ENCODE measurements at places on chromosomes 11 and 22.
A peak's percentile ranks its signal among the peaks of the same experiment; 100 is the strongest.

GRCh38 chr11:20790622-20791021 is 121.2 kb downstream of the NELL1 start:
- no peak for DNase-seq

DNA sequence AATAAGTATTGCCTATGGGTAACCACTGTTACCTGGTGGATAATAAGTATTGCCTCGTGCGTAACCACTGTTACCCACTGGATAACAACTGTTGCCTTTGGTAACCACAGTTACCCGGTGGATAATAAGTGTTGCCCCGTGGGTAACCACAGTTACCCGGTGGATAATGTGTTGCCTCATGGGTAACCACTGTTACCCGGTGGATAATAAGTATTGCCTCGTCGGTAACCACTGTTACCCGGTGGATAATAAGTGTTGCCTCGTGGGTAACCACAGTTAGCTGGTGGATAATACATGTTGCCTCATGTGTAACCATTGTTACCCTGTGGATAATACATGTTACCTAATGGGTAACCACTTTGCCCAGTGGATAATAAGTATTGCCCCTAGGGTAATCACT is 9.8 kb upstream of the NXPE4 start:
- DNase-seq: no peak

DNA sequence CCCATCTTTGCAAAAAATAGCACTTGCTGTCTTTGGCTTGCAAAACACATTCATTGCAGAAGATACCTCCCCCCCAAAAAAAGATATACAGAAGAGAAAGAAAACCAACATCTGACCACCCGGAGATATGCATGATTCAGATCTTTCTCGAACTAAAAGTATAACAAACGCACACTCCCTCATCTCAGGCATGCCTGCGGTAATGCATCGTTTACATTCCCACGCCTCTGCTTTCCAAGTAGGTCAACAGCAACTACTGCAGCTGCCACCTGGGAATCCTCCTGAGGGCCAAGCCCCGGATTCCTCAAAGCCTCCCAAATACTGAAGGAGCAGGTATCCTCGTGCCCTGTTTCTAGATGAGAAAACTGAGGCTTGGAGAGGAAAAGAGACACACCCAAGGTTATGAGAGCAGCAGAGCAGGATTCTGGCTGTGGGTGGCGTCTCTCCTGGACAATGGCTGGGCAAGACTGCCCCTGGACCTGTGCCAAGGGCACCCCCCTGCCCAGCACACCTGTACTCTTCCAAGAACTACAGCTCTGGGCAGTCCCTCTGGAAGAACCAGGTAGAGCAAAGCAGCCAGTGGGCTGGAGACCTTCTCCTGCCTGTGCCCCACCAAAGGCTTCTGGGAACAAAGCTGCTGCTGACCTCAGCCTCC is 38.1 kb downstream of the NUP50 start:
- peak; percentile 15 for DNase-seq

DNA sequence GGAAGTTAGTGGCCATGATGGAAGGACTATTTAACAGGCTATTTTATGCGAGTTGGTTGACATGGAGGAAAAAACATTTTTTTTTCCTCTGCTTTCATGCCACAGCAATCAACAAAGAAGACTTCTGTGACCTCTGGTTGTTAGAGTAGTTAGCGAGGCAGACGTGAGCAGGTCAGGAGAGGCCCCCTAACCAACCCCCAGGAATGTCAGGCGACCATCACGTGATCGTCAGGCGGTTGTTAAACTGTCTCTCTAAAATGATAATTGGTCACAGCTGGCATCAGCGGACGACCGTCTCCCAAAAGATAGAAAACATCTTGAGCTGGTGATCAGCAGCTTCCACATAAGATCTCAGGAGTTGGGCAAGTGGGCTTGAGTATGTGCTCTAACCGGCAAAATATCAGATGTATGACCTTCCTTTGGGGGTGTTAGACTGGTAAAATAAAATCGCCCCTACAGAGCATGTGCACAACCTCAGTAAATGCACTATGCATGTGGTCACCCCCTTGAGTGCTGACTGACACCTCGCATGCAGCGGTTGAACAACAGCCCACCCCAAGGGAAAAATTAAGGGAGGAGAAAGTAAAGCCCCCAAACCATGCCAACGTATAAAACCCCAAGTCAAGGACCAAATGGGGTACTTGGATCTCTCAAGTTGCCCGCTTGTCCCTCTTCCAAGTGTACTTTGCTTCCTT is 20.9 kb upstream of the NARS2 start:
- peak; percentile 6 for DNase-seq

GRCh38 chr11:218815-219593 is 11.5 kb downstream of the RIC8A start:
- no peak for DNase-seq

GRCh38 chr22:34588871-34589545 is 476.9 kb upstream of the ISX start:
- DNase-seq: no peak

DNA sequence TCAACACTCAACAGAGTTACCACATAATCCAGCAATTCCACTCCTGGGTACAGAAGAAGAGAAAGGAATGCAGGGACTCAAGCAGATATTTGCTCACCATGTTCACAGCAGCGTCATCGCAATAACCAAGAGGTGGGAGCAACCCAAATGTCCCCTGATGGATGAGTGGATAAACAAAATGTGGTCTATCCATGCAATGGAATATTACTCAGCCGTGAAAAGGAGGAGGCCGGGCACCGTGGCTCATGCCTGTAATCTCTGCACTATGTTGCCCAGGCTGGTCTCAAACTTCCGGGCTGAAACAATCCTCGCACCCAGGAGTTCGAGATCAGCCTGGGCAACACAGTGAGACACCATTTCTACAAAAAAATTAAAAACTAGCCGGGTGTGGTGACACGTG is 131.7 kb downstream of the CTTN start:
- DNase-seq: no peak

DNA sequence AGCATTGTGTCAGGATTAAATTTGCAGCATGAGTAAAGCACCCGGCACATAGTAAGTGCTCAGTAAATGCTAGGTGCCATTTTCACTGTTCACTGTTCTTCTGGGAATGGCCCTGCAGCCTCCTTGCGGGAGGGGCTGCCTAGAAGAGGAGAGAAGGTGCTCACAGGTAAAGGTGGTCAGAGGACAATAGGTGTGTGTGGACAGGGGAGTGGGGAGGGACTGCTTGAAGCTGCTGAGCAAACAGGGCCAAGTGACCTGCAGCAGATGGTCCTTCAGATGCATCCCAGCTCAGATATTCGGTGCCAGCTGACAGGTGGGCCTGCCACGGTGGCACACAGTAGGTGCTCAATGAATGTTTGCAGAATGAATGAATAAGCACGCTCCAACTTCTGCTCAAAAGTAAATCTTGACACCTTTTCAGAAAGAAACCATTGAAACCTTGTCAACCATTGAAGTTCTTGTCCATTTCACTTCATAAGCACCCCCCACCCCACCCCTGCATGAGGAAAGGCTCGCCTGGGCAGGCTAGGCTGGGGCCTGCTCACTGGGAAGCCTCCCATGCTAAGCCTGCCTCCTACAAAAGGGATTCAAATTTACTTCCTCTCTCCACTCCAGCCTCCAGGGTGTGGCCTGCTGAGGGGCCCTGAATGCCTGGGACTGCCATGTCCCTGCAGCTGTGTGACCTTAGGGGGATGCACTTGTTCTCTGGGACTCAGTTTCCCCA is 1.6 kb downstream of the KIAA0930 start:
- no peak for DNase-seq

DNA sequence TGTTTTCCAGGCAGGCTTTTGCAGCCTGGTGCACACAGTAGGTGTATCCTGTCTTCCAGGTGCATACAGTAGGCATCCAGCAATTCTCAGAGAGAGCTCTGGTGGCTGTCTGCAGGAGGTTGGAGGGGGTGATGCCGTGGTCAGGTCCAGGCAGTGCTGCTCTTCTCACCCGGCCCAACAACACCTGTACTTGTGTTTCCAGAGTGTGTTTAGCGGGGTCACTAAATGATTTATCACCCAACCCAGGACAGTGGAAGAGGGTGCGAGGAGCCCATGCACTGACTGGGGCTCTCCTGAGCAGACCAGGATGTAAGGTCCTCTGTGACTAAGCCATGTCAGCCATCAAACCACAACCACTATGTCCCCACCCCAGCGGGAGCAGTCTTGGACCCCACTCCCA is 18.6 kb upstream of the FGF3 start:
- no peak for DNase-seq

DNA sequence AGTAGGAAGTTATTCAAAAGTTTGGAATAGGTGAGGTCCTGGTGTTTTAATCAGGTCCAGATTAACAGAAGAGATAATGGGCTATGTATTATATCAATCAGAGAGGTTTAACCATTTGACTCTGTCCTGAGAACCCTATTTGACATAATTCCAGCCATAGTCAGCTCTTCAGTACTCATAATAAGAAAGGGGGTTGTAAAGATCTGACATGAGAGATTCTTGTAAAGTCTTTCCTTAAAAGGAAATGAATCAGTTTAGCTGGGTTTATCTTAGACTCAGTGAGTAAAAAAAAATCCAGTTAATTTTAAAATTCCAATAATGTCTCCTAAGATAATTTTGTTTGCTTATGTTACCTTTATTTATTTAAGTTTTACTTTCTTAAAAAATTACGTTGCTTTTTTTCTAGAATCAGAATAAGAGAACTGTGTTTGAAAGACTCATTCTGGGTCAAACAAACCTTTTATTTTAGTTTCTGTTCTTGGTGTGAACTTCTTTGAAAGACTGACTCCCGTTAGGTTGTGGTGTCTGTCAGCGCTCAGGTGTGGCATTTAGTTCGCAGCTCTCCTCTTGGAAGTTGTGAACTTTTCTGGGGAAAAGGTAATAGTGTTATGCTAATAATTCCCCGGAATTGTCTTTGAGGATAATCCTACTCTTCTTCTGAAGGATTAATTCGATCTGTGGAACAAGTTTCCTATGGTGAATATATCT is 20.5 kb downstream of the NUCB2 start:
- DNase-seq: no peak

GRCh38 chr11:10139143-10139542 is 154.9 kb downstream of the SBF2 start:
- no peak for DNase-seq

DNA sequence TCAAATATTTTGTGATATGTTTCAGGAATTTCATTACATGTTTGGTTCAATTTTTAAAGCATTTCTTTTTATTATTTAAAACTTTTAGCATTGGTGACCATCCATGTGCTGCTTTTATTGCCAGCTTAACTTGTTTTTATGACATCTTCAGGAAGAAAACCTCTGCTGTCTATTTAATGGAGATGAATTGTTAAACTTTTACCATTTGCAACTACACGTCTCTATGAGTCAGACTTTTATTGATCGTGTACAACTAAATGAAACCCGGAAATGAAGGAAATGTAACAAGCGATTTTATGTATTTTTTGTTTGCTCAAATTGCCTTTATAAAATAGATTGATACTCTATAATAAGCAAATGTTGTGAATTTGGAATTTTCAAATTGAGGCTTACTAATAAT is 113.0 kb downstream of the PTPRJ start:
- DNase-seq: no peak

DNA sequence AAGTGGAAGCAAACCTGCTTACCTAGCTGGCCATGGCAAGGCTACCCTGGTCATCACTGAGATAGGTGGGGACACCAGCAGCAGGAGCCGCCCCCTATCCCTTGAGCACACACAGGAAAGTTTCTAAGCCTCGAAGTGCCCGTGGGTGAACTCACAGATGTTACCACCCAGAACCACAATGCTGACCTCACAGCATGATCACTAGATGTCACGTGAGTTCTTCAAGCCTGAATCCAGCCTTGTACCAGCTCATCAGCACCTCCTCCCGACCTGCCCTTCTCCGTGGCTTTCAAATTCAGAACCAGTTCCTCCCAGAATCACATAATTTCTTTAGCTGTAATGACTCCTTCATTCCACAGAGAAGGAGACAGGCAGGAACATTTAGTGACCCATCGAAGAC is 24.7 kb upstream of the TIMP3 start:
- DNase-seq: no peak

GRCh38 chr11:18722293-18722637 is 3.7 kb downstream of the IGSF22 start:
- DNase-seq: no peak

DNA sequence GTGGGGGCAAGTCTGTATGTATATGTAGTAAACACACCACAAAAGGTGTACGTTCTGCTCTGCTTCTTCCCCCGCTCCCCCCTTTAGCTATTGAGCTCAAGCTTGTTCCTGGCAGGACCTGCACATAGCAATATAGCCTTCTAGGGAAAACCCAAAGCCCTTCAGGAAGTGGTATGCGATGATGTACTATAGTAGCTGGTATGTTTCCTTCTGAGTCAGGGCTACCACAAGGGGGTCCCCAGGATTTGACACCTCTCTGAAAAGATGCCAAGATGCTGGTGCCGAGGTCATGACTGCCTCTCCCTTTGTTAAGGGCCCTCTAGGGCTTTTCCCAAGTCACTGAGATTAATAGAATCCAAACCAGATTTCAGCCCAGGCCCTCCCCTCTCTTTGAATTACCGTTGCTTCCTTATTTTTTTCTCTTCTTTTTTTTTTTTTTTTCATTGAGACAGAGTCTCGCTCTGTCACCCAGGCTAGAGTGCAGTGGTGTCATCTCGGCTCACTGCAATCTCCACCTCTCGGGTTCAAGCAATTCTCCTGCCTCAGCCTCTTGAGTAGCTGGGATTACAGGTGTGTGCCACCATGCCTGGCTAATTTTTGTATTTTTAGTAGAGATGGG is 268.4 kb downstream of the ETS1 start:
- DNase-seq: no peak

DNA sequence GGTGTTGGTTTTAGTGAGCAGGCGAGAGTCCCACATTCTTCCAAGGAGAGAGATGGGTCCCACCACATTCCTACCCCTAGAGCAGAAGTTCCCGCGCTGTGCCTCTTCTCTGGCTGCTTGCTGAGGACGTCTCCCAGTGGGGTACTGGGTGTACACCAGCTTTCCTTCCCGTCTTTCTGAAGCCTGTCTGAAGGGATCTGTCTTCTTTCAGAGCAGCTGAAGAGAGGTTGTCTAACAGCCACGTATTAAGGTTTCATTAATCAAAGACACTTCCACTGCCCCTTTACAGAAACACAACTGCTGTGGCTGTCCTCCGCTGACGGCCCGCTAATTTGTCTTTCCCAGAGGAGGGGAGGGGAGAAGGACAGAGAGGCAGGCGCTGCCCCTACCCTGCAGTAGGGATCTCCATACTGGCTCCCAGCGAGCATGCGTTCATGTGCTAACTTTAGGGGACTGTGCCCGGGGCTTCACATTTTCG is 56.0 kb downstream of the ZBTB16 start:
- DNase-seq: no peak

DNA sequence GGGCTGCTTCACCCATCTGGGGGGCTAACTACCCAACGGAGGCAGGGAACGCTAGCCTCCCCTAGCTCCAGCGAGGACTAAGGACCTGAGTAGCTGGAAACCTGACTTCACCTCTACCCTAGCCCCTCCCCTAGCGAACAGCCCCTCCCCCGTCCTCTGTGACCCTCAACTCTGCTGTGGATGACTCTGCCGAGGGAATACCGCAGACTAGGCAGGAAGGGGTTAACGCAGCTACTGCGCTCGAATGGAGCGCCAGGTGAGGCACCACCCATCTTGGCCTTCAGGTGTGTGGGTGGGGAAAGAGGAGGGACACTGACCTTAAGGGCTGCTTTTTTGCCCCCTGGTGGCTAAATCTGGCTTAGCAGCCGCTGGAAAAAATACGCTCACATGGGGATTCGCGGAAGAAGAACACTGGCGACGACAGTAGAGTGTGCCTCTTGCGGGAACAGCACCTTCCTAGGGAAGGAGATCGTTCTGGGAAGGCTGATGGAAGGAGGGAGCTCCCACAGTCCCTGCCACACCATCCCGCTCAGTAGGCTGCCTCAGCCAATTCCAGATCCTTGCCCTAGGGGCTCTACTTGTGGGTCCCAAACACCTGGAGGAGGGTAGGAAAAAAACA is 4.5 kb upstream of the BCL9L start:
- DNase-seq: peak; percentile 90
